ENCODE measurements at places on chromosomes 2 and 18.
A peak's percentile ranks its signal among the peaks of the same experiment; 100 is the strongest.

DNA sequence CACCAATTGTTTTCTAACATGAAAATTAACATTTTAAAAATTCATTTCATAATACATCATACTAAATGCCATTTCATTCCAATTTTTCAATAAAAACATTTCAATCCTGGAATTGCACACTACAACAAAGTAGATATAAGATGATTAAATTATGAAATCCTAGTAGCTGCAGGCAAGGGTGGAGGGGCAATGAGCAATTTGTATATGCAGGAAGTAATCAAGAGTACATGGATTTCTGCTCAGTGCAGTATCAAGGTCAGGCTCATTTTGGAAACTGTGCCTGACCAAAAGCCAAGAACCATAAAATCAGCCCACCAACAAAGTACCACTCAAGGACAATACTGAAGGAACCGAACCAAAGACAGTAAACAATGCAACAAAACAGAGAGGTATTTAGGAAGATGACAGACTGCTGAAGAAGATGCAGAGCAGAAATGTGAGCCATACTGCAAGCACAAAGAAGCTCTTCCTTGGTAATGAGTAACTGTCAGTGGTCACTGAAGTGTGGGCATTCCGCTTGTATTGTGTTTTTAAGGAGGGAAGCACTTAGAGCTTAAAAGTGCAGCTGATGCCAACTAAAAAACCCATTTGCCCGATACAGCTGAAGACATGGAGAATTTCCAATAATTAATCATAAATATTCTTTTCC is 34.5 kb upstream of the DSEL start:
- peak; percentile 7 for DNase-seq

- no peak for DNase-seq
Measured at GRCh38 chr2:97965116-97965515, 30.6 kb downstream of the TMEM131 start.

DNA sequence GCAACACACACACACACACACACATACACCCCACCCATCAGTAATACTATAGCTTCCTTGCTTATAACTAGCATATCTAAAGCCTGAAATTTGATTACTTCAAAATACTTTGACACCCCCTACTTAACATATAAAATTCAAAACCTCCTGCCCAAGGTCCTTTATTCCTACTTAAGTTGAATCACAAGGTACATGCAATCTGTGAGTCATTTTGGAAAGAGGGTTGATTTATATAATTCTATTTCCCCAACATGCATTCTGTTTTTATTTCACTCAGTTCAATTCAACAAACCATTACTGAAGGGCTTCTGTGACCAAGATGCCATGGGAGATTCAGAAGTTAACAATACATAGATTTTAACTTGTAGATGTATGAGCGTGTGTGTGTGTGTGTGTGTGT is 420.7 kb downstream of the METTL4 start:
- no peak for DNase-seq

GRCh38 chr2:557635-558301 is 119.4 kb downstream of the TMEM18 start:
- DNase-seq: no peak

DNA sequence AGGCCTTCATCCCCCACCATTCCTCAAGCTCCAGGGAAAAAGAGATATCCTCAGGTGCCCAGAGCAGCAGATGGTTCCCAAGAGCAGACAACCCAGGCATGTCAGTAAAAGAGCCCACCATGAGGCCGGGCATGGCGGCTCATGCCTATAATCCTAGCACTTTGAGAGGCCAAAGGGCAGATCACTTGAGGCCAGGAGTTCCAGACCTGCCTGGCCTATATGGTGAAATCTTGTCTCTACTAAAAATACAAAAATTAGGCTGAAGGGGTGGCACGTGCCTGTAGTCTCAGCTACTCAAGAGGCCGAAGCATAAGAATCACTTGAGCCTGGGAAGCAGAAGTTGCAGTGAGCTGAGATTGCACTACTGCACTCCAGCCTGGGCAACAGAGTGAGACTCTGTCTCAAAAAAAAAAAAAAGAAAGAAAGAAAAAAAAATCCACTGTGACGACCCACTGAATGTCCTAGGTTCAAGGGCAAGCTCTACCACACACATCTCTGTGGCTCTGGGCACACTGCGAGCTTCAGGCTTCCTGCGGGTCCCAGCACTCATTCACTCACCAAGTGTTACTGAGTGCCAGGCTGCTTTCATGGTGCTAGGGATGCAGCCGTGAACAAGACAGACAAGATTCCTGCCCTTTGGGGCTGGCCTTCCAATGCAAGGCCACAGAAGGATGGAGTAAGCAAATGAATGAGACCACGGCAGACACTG is 6.5 kb upstream of the DUSP2 start:
- DNase-seq: no peak

- DNase-seq: no peak
Measured at GRCh38 chr2:61770298-61770697, 83.6 kb downstream of the FAM161A start.

DNA sequence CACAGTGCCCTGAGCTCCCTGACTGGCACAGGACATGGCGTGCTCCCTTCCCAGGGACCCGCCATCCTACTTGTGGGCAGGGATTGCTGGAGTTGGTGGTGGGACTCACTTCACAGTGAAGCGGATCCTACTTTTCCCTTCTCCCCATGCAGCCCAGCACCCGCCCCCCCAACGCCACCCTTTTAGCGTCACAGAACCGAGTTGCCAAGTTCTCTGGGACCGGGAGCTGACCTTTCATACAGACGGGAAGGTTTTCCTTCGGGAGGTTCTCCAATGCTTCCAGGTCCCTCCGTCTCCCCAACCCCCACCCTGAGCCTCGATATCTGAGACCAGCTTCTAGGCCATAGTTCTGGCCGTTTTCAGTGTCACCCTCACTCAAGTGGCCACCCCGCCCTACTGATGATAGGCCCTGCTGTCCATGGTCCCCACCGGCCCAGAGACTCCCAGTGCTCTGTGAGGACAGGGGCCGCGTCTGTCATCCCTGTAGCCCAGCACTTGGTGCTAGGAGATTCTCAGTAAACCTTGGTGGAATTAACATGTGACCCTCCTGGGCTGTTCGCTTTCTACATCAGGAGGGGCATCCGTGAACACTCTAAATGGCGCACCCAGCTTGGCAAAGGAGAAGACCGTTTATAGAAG is 1.6 kb upstream of the DNMT3A start:
- DNase-seq: no peak

- DNase-seq: no peak
Measured at GRCh38 chr18:26461405-26461804, 86.9 kb downstream of the KCTD1 start.

GRCh38 chr2:132654968-132655367 is 15.0 kb downstream of the LYPD1 start:
- DNase-seq: no peak

- DNase-seq: no peak
Measured at GRCh38 chr2:129934044-129934822, 45.2 kb upstream of the RAB6C start.

GRCh38 chr18:1627494-1627893 is 722.8 kb downstream of the ADCYAP1 start:
- no peak for DNase-seq

DNA sequence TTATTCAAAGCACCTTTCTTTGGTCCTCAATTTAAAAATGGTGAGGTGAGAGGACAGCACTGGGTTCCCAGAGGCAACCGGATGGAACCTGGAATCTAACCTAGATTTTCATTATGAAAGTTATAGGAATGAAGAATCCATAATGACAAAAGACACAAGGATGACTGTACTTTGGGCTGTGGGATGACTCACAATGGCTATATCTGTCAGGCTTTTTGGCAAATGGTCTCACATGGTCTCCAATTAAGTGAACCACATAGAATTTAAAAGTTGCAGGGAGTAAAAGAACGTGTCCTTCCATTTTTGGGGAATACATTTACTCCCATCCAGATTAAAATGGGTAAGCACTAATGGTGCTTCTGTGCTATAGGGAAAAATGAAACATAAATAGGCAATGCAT is 31.8 kb upstream of the LYPD1 start:
- DNase-seq: no peak

GRCh38 chr2:70340761-70341476 is 39.1 kb upstream of the FAM136A start:
- peak; percentile 17 for DNase-seq

DNA sequence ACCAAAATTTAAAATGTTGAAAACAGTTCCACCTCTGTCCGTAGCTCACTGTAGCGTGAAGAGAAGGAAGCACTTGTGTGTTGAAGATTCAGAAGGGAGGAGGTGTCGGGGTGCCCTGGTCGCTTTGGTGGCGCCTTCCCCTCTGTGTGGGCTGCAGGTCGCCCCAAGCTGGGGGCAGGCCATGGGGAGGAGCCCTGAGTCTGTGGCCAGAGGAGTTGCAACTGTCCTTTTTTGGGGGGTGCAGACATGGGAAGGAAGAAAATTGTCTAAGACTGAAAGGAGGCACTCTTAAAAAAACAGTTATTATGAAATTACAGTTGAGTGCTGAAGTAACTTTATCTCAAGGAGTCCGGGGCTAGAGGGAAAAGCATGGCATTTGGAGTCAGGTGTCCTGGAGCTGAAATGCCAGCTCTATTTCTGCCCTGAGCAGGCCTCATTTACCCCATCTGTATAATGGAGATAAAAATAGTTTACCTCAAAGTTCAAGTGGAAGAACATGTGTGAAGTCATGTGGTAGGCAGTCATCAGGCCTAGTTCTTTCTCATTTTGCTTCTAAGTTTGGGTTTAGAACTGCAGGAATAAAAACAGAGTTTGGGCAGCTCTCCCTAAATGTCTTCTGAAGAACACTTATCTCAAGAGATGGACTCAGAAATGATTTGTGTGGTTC is 82.1 kb downstream of the RNF144A start:
- DNase-seq: no peak

GRCh38 chr2:134268265-134268664 is 14.4 kb downstream of the MGAT5 start:
- no peak for DNase-seq

DNA sequence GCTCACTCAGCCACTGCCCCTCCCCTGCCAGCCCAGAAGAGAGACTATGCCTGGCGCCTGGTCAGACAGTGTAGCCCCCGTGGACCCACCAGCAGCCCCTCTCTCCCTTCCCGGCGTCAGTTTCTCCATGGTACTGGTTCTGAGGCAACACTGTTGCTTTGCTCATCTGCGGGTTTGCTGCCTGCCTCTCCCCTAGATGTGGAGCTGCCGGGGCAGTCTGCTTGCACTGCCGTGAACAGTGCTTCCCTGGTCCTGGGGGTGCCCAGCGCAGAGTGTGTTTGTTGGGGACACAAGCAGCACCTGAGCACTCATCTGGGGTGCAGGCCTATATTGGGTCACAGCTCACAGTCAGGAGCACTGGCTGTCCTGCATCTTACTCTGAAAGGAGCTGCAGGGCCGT is 309.9 kb downstream of the NDUFA10 start:
- no peak for DNase-seq

DNA sequence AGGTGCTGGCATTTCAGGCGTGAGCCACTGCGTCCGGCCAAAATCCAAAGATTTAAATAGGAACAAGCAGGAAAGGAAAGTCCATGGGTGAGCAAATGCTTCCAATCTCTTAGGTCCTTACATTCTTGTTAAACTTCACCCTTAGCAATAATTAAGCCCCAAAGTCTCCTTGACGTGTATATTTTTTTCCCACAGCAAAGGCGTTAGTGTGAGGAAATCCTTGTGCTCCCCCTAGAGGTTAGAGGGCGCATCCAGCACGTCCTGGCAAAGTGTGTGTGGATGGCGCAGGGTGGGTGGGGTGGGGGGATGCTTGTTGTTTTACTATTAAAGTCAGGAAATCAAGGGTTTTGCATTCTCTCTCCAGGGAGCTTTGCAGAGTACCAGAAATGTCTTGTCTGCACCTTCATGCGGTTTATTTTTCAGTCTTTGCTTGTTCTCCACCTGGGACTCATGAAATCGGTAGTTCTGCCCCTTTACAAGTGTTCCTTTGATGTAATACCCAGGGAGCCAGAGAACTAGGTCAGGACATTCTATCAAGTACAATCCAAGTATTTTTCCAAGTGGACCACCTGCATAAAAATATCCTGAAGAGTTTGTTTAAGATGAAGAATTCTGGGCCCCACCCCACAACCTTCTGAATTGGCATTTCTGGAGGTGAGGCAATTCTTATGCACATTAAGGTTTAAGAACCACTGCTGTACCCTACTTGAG is 22.2 kb upstream of the ITSN2 start:
- DNase-seq: no peak

DNA sequence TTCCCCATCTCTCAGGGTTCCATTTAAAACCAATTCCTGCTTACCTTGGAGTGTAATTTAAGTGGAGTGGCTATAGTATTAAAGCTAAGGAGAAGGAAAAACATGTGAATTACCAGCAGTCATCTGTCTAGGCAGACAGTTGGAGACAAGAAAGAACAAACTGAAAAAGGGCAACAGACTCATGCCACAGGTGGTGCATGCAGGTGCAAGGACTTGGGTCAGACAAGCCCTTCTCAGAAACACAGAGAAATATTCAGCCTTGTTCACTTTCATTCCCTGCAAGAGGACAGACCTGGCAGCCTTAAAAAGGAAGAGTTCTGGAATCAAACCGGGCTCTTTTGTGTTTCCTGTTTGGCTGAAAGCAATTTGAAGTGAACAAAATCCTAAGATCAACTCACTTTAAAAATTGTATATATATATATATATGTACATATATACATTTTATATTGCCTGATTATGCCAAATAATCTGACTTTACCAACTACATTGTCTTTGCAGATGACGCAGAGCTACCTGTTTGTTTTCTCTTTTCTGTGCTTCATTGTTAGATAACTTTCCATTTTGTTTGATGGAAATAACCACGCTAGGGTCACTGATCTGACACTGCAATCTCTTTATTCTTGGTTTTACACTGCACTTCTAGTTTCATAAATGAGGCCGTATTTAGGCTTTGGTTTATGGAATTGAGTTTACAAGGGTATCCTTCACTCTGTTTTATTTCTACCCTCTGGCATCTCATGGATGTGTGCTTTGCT is 35.1 kb upstream of the VPS54 start:
- DNase-seq: no peak

DNA sequence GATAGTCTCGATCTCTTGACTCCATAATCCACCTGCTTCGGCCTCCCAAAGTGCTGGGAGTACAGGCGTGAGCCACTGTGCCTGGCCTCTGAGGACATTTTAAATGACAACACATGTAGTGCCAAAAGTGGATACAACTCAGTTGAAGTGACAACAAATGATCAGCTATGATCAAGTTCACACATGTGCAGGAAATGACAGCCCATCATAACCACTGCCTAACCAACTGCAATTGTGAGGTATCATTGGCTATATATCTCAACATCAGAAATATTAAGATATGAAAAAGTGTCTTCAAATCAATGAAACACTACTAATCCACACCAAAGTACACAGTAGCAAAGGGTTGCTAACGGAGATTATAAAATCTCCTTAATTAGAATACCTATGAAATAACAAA is 84.8 kb downstream of the DTNB start:
- DNase-seq: no peak

All from renal cortex interstitium (tissue), 15 donors.